Retina (tissue), 1 donor: ENCODE measurements at places on chromosomes 7 and 10.
A peak's percentile ranks its signal among the peaks of the same experiment; 100 is the strongest.

- DNase-seq: no peak
These were observed 218.7 kb downstream of the SNX10 start for GRCh38 chr7:26510231-26510957.

GRCh38 chr7:15461576-15461975 is 100.2 kb downstream of the AGMO start:
- DNase-seq: no peak

- no peak for DNase-seq
These were observed 395.6 kb downstream of the TNS3 start for GRCh38 chr7:47186316-47186715.

DNA sequence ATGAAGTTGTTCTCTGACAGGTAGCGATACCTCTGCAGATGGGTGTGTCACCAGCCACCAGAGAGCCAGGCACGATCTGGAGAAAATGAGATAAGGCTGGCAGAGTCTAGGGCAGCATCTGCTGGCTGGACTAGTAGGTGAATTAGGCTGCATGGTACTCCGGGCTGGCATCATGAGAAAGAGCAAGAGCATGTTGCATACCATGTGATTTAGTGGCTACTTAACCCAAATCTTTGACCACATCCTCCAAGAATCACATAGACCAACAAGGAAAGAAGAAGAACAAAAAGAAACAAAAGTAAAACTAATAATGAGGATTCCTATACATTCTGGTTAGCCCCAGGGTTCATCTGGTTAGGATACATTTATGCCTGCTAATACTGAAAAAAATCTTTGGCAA is 23.4 kb upstream of the FAM170B start:
- no peak for DNase-seq

GRCh38 chr10:80487791-80488538 is 33.9 kb downstream of the TSPAN14 start:
- no peak for DNase-seq

GRCh38 chr10:15462253-15462897 is 91.3 kb upstream of the FAM171A1 start:
- no peak for DNase-seq

DNA sequence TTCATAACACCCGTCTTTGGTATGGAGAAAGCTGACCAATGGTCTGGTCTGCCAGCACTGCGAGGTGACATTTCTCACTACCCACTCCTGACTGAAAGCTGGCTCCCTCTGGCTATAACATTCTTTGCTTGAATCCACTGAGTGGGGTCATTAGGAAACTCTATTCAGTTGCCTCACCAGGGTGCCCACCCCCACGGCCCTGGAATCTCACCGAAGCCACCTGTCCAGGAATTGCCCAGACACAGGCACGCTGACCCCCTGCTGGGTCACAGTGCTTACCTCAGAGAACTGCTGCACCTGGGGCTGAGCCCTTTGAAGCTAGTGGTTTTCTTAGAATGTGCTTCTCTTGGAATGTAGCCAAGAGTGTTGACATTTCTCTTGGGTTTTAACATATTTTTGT is 28.6 kb downstream of the HECW1 start:
- no peak for DNase-seq

- peak; percentile 23 for DNase-seq
These were observed 21.0 kb downstream of the ZCWPW1 start for GRCh38 chr7:100407285-100408180.

GRCh38 chr10:44334621-44335184 is 50.2 kb downstream of the CXCL12 start:
- DNase-seq: no peak

DNA sequence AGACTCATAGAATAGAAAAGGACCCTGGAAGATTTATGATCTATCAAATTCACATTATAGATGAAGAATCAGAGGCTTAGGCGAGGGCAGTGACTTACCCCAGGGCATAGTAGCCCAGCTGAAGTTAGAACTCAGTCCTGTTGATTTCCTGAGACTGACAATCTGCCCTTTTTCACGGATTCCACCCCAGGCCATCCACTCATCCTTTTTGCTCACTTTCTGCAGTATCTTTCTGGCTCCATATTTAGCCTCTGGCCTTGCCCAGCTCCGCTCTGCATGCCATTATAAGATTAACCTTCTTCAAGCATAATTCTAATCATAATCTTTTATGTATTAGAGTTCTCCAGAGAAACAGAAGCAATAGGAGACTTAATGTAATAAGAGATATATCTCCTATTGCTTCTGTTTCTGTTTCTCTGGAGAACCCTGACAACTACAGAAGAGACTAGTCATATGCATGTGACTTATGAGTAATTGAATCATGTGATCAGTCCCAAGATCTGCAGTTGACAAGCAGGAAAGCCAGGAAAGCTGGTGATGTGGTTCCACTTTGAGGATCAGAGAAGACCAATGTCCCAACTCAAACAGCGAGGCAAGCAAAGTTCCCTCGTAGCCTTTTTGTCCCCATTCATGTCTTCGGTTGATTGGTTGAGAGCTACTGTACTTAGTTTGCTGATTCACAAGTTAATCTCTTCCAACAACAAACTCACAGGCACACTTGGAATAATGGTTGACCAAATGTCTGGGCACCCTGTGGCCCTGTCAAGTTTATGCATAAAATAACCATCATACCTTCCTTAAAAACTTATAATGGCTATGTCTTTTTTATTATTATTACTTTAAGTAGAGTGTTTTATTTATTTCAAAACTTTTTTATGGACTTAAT is 412.1 kb downstream of the SUGCT start:
- DNase-seq: no peak

- peak; percentile 34 for DNase-seq
These were observed 339.2 kb downstream of the LRMDA start for GRCh38 chr10:75770626-75771081.

GRCh38 chr10:99895867-99896266 is 113.4 kb downstream of the ABCC2 start:
- no peak for DNase-seq

- no peak for DNase-seq
These were observed 579.0 kb upstream of the FZD8 start for GRCh38 chr10:36221101-36221500.

DNA sequence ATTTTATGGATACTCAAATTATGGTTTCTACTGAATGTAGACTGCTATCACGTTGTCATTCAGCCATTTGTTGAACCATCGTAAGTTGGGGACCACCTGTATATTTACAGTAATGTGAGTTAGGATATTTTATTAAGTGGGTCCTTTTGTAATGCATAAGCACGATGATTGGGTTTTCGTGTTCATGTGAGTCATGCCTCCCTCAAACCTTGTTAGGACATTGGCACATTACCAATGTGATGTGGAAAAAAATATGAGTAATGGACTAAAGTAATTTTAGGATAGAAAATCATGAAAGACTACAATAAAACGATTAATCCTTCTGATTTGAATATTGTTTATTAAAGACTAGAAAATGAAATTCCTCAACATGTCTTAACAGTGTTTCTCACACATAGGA is 8.7 kb downstream of the SMC3 start:
- DNase-seq: no peak

DNA sequence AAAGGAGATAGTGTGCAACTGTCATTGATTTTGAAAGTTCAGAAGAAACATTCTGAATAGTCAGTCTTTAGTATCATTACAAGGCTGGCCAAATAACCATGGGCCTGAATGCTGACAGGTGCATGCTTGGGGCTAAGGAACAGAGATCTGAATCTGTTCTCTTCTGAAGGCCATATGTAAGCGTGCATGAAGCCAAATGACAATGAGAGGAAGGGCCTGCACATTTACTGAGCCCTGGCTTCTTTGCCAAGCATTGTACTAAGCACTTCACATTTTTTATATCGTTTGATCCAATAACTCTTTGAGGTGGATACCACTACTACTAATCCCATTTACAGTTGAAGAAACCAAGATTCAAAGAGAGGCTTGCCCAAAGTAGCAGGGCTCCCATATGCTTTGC is 22.5 kb upstream of the TIAL1 start:
- no peak for DNase-seq

- no peak for DNase-seq
These were observed 2.5 kb upstream of the MAP3K8 start for GRCh38 chr10:30431435-30431911.

- no peak for DNase-seq
These were observed 65.8 kb downstream of the TMEM209 start for GRCh38 chr7:130139193-130139960.

DNA sequence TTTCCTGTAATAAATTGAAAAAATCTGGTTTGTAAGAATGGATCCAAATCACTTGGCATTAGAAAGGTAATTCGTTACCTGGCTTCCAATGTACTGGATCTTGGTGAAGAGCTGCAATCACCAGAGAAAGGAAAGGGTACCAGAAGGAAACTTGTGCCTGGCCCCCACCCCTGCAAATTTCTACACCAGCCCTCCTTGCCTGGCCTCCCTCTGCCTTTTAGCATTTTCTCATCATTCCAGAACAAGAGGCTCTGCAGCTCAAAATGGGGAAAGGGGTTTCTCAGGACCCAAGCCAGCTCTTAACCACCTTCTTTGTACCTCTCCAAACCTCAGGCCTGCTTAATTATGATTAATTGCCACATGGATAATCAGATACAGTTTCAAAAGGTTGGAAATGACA is 612.8 kb upstream of the MGMT start:
- DNase-seq: no peak

- no peak for DNase-seq
These were observed 31.5 kb downstream of the CLIP2 start for GRCh38 chr7:74320645-74321221.

DNA sequence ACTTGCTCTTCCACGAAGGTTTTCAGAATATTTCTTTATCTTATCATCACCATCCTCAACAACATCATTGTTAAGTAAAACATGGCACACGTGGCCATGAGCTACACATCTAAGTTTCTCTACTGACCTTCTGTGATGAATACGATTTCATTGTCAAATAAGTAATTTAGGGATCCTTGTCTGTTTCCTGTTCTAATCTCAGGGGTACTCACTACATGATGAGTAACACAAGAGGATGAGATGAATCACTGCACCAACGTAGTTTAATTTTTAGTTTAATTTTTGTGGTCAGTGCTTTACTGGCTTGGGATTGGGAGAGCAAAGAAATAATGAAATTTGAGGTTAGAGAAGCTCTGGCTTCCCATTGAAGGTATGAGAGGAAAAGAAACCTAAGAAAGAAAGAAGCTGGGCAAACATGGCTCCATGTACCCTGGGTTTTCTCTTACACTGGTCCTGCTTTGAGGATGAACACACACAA is 461.9 kb upstream of the KLF6 start:
- no peak for DNase-seq

GRCh38 chr7:117324960-117325359 is 2.1 kb upstream of the WNT2 start:
- no peak for DNase-seq

DNA sequence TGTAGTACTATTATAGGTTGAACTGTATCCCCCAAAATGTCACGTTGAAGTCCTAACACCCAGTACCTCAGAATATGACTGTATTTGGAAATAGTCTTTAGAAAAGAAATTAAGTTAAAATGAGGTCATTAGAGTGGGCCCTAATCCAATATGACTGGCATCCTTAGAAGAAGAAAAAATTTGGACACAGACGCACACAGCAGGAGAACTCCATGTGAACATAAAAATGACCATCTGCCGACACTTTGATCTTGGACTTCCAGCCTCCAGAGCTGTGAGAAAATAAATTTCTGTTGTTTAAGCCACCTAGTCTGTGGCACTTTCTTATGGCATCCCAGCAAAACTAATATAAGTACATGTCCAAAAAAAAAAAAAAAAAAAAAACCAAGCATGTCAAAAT is 225.8 kb downstream of the PARD3 start:
- no peak for DNase-seq

- no peak for DNase-seq
These were observed 545.1 kb downstream of the SH2D4B start for GRCh38 chr10:81082621-81083376.
